Right renal cortex interstitium (tissue), 3 donors: ENCODE measurements at places on chromosomes 6 and 20.

DNA sequence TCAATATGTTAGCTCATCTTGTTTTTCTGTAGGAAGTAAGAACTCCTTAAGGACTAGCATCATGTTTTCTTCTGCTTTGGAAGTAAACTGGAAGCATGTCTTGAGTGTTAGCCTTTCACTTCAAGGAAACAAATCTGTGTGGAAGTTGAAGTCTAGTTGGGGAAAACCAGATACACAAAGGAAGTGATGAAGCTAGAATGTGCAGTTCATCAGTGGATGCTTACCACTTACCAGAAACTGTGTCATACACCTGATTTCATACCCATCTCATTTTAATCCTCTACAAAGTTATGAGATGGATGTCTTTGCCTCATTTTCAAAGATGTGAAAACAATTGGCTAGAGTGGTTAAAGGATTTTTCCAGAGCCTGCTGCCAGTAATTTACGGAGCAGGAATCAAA, 75.8 kb downstream of the TMEM170B start:
- DNase-seq, result no peak

DNA sequence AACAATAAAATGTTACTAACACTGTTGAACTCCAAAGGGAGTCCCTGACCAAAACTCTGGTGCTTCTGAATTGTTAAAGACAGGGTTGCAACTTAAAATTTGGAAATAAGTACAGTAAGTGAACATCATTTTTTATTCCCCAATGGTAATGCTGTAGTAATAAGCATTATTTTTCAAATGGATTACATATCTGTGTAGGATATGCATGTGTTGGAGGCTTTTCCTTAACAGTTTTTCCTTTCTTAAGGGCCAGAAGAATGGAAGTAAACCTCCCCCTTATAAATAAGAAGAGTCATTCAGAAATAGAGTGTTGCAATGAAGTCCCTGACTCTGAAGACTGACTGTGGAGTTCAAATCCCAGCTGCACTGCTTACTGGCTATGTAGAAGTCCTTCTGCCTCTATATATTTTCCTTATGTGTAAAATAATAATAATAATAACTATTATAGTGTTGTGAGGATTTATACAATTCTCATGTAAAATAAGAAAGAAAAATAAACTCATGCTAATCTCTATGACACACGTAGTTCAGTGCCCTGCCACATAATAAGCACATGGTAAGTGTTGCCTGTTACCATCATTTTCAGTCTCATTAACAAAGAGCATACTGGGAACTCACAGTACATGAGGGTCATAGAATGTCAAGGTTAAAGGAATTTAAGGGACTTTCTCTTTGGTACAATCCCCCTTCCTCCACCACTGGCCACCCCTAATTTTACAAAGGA, 129.8 kb upstream of the SMLR1 start:
- no peak for DNase-seq

DNA sequence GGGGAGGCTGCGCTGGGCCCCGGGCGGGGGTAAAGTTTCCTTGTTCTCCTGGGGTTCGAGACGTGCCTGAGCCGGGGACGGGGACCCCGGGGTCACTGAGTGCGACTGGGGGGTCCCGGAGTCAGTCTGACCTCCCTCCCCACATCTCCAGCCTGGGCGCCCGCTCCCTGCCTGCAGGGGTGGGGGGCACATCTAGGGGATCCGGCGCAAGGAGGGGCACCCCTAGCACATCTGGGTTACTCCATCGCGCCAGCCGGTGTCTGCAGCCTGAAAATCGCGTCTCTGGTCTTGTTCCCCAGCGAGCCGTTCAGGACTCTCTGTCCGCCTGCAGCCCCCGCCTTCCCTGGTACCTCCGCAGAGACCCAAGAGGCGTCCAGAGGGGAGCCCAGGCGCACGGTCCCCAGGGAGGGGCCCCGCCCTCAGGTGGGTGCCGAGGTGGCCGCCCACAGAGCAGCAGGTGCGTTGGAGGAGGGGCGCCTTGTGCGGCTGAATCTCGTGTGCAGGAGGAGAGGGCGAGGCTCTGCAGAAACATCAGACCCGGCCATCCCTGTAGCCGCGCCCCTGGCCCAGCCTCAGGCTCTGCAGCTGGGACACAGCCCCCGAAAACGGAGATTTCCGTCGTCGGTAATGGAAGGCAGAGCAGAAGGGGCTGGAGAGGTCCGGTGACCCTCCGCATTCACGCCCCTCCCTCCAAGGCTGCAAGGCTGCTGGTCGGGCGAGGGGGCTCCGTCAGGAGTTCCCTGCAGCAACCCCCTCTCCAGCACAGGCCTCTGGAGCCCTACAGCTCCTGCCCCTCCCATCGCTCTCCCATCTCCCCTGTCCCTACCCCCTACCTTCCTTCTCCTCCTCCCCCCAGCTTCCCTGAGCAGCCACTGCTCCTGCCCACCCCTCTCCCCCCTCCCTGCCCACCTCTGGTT, 628 bp upstream of the CHRNA4 start:
- no peak for DNase-seq

GRCh38 chr6:7424967-7425807, 35.6 kb downstream of the RIOK1 start:
- DNase-seq, result no peak
